ENCODE measurements at places on chromosomes 1 and 21. TPM values are rescaled to one million over a fixed set of nuclear protein-coding genes. Genes with fewer than 3 reads are reported as not detected.
A peak's percentile ranks its signal among the peaks of the same experiment; 100 is the strongest.

- H3K4me1 ChIP-seq: peaks cover 53% of the 10 kb centered on the region
- DNase-seq: no peak
- H3K27me3 ChIP-seq: no peaks in the 10 kb centered on the region
Measured at GRCh38 chr1:41792485-41792770, 126.3 kb downstream of the HIVEP3 start.

LRP8 gene
- total RNA-seq: 15.3 TPM

- no peaks in the 10 kb centered on the region for H3K27me3 ChIP-seq
- peak within 1 kb of the TSS; percentile 89 for H3K4me3 ChIP-seq
- H3K4me1 ChIP-seq: peaks cover 49% of the 10 kb centered on the region
- no peaks in the 10 kb centered on the region for H3K36me3 ChIP-seq
- DNase-seq: peak; percentile 63
Measured at GRCh38 chr1:19485362-19486187, at the start of gene CAPZB. Gene CAPZB, minus strand, starts transcription at chr1:19485539. Its CDS starts 101 bp downstream, at chr1:19485438.

DNA sequence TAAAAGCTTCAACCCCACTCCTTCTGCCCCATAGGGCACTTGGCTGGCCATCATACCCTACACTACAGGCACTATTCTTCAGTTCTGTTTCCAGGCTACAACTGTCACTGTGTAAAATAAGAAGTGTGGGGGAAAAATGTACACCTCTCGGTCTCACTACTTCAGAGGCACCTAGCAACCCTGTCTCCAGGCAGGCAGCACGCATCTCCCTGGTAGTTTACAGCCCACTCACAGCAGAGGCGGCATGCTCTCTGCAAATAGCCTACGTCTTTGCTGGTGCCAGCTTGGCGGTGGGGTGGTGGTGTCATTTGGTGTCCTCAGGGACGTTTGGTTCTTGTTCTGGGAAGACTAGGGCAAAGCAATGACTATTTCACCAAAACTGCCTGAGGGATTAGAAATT is 48.2 kb upstream of the BTG3 start:
- H3K36me3 ChIP-seq: no peaks in the 10 kb centered on the region
- H3K4me3 ChIP-seq: no peak overlapping the region
- DNase-seq: no peak
- no peaks in the 10 kb centered on the region for H3K4me1 ChIP-seq

GRCh38 chr1:174200746-174201145 is 41.4 kb downstream of the RABGAP1L start:
- no peaks in the 10 kb centered on the region for H3K4me1 ChIP-seq
- H3K27me3 ChIP-seq: no peaks in the 10 kb centered on the region
- DNase-seq: no peak
- no peak overlapping the region for H3K27ac ChIP-seq

- H3K36me3 ChIP-seq: no peaks in the 10 kb centered on the region
- peaks cover 2% of the 10 kb centered on the region for H3K4me1 ChIP-seq
- no peak for DNase-seq
- H3K4me3 ChIP-seq: no peak overlapping the region
- H3K27ac ChIP-seq: peak overlapping the region; percentile 52
- no peaks in the 10 kb centered on the region for H3K27me3 ChIP-seq
Measured at GRCh38 chr1:203555076-203555475, 61.1 kb downstream of the OPTC start.

- no peaks in the 10 kb centered on the region for H3K27me3 ChIP-seq
- peak overlapping the region; percentile 80 for H3K27ac ChIP-seq
- H3K4me1 ChIP-seq: peaks cover 25% of the 10 kb centered on the region
- peak overlapping the region; percentile 51 for H3K4me3 ChIP-seq
- DNase-seq: no peak
Measured at GRCh38 chr1:52368383-52369172, 2.6 kb upstream of the CC2D1B start.

OR10Z1 gene
- total RNA-seq: not detected

DNA sequence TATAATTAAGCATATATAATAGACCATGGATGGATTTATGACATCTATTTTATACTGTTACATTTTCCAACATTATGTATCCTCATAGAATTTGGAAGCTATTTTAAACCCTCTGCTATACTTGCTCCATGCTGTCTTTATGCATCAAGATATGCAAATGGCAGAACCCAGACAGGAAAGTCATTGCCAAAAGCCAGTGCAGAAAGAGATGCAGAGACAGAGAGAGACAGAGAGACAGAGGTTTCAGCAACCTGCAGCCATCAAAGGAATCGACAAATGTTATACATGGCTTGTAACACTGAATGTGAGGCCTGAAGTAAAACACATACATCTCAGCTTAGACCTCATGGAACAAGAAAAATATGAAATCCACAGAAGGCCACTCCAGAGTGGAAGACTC is 7.5 kb upstream of the PTPRC start:
- no peak overlapping the region for H3K27ac ChIP-seq
- no peaks in the 10 kb centered on the region for H3K27me3 ChIP-seq
- H3K4me3 ChIP-seq: no peak overlapping the region
- no peaks in the 10 kb centered on the region for H3K36me3 ChIP-seq
- no peaks in the 10 kb centered on the region for H3K4me1 ChIP-seq

- no peaks in the 10 kb centered on the region for H3K4me1 ChIP-seq
- H3K27ac ChIP-seq: no peak overlapping the region
- no peak for DNase-seq
Measured at GRCh38 chr21:44425307-44425894, 29.9 kb upstream of the LRRC3 start.

DNA sequence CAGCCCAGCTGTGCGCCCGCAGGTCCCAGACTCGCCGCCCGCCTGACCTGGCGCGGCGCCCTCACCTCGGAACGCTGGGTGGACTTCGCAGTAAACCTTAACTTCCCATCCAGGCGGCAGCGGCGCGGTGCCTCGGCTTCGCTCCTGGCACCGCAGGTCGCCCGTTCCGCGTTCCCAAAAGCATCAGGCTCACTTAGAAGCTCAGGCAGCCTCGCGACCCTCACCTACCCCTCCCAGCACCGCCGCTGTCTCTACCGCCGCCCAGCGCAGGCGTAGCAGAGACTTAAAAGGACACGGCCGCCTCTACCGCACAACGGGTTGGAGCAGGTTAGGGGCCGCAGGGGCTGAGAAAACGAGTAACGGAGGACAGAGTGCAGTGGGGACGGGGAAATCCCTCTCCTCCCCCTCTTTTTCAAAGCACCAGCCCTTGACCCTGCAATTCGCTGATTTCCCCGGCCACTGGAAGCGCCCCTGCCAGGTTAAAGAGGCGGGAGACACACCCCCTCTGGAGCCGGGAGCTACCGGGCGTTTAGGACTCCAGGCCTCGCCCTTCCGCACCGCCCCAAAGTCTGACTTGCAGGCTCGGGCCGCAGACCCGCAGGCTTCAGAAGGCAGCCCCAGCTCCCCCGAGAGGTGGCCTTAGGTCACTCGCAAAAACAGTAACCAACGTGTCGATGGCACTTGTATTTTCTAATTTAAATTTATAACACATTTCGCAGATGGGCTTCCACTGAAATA is 328.5 kb downstream of the FAM72C start:
- no peak overlapping the region for H3K27ac ChIP-seq
- DNase-seq: no peak
- no peaks in the 10 kb centered on the region for H3K4me1 ChIP-seq

C1orf87 gene
- total RNA-seq: not detected

DNA sequence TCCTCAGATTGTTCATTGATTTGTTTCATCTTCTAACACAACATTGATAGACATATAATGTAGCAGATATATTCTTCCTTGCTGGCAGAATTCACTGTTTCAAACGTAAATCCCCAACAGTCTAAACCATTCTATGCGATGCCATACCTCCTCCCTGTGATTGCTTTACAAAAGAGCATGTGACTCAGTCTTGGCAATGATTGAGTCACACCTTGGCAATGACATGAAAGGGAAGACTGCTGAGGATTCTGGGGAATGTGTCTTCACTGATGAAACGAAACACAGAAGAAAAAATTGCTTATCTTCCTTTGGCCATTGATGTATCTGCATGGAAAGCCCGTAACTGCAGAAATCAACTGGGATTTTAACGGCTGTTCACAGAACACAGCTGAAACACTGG is 409.6 kb upstream of the ZRANB2 start:
- DNase-seq: no peak
- H3K27ac ChIP-seq: no peak overlapping the region
- no peaks in the 10 kb centered on the region for H3K4me1 ChIP-seq
- H3K4me3 ChIP-seq: no peak overlapping the region
- H3K36me3 ChIP-seq: no peaks in the 10 kb centered on the region

DNA sequence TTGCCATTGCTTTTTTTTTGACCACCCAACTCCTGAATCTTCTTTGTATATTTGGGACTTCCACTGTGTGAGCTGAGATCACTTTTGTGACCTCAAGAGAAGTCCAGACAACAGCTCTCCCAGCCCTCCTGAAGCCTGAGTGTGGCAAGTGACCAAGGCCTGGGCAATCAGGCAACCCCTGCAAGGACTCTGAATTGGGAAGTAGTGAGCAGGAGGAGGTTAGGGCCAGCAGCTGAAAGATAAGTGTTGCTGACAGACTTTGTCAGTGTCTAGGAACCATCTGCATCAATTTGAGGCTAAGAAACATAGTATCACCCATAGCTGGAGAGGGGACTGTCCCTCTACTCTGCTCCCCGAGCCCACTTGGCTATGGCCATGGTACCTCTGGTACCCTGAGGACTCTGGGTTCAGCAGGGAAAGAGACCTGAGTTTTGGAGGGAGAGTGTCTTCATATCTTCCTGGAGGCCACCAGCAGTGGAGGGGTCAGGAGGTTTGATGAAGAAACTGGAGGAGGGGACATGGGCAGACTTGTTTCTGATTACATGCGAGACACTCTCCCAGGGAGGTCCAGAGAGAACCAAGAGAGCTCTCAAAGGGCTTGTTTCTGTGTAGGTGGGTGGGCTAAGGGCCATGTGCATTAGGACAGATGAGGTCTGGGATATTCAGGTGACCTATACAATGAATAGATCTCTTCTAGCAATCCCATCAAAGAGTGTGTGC is 147.0 kb upstream of the DNAH14 start:
- no peaks in the 10 kb centered on the region for H3K36me3 ChIP-seq
- DNase-seq: no peak
- no peak overlapping the region for H3K27ac ChIP-seq
- no peaks in the 10 kb centered on the region for H3K4me1 ChIP-seq
- no peak overlapping the region for H3K4me3 ChIP-seq

LCE1A gene
- total RNA-seq: not detected

LAMB3 gene
- total RNA-seq: 114 TPM

GBP5 gene
- 4.8 TPM for total RNA-seq

- H3K4me3 ChIP-seq: no peak overlapping the region
- no peaks in the 10 kb centered on the region for H3K4me1 ChIP-seq
- DNase-seq: no peak
- H3K27ac ChIP-seq: no peak overlapping the region
Measured at GRCh38 chr1:205554026-205554811, 49.8 kb downstream of the CDK18 start.

DNA sequence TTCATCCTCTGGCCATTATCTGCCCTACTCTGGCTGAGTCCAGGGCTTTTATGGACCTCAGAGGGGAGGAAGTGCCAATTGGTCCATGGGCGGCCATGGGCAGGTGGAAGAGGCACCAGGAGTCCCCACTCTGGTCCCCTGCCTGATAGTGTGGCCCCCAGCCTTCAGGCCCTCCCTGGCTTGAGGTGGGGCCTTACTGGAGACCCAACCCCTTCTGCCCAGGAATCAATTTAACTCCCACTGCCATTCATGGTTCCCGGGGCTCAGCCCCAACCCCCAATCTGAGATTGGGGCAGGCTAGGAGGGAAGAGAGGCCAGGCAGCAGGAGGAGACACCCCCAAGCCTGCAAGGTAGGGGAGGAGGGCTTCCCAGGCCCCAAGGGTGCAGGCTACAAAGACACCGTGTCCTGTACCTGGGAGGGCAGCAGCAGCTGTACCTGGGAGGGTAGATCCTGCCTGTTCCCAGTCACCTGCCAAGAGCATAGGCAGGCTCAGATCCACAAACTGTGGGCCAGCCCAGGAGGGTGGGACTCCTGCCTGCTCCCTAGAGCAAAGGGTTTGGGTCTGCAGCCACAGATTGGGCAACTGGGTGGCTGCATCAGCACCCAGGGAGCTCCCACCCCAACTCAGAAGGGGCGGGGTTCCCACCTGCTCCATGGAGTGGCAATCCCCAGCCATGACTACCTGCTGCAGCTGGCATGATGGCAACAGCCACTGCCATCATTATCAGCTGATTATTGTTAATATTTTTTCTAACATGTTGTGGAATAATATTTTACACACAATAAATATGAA is 1044.1 kb upstream of the B3GALT2 start:
- no peaks in the 10 kb centered on the region for H3K4me1 ChIP-seq
- H3K27ac ChIP-seq: no peak overlapping the region
- H3K36me3 ChIP-seq: no peaks in the 10 kb centered on the region
- no peak overlapping the region for H3K4me3 ChIP-seq
- DNase-seq: no peak

GRCh38 chr1:167099851-167100250 is 6.0 kb downstream of the STYXL2 start:
- H3K27ac ChIP-seq: no peak overlapping the region
- no peak overlapping the region for H3K4me3 ChIP-seq
- H3K27me3 ChIP-seq: no peaks in the 10 kb centered on the region
- no peaks in the 10 kb centered on the region for H3K4me1 ChIP-seq

GRCh38 chr1:64703600-64703999 is 41.3 kb upstream of the RAVER2 start:
- H3K27ac ChIP-seq: no peak overlapping the region
- no peaks in the 10 kb centered on the region for H3K4me1 ChIP-seq
- DNase-seq: no peak
- no peaks in the 10 kb centered on the region for H3K36me3 ChIP-seq

DNA sequence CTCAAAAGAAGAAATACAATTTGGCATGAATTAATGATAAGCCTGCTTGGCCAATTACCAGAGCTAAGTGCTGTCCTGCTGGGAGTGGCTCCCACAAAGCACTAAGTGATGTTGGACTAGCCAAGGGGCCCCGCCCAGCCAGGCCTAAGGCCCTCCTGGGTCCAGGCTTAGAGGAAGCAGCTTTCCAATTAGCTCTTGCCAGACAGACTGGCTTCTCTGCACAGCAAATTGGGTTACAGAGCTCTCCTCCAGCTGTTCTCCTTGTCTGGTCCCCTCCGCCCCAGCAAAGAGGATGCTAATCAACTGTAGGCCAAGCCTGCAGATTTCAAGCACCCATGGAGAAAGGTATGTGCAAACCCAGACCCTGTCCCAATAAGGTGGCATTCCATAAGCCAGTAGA is 151.9 kb downstream of the DMRTA2 start:
- no peak overlapping the region for H3K27ac ChIP-seq
- H3K36me3 ChIP-seq: no peaks in the 10 kb centered on the region
- H3K4me3 ChIP-seq: no peak overlapping the region

HRNR gene
- 0.18 TPM for total RNA-seq

GRCh38 chr1:164912290-164912689 is 353.3 kb downstream of the PBX1 start:
- H3K36me3 ChIP-seq: no peaks in the 10 kb centered on the region
- no peaks in the 10 kb centered on the region for H3K27me3 ChIP-seq
- DNase-seq: no peak
- H3K27ac ChIP-seq: no peak overlapping the region

GRCh38 chr1:29842130-29842529 is 605.8 kb downstream of the PTPRU start:
- H3K36me3 ChIP-seq: no peaks in the 10 kb centered on the region
- peaks cover 64% of the 10 kb centered on the region for H3K27me3 ChIP-seq
- no peaks in the 10 kb centered on the region for H3K4me1 ChIP-seq
- no peak for DNase-seq

PLK3 gene
- 10.3 TPM for total RNA-seq

FNDC5 gene
- not detected for total RNA-seq

Data from esophagus squamous epithelium (tissue), 5 donors.